Purkinje cell (primary cell): ENCODE measurements at places on chromosomes 1 and 21. TPM values are rescaled to one million over a fixed set of nuclear protein-coding genes. Genes with fewer than 3 reads are reported as not detected.

Gene LZIC
- 29.8 and 36.8 TPM in 2 replicates for polyA plus RNA-seq

Gene MPZ
- not detected in 2 replicates for polyA plus RNA-seq

Gene C1orf116
- polyA plus RNA-seq, result not detected in 2 replicates

Gene MRPL20
- polyA plus RNA-seq, result 252 and 299 TPM in 2 replicates

Gene HIVEP3
- polyA plus RNA-seq, result 4.7 and 10.5 TPM in 2 replicates

Gene PBX1
- polyA plus RNA-seq, result 12.4 and 17.7 TPM in 2 replicates
